ENCODE measurements at places on chromosomes 1 and 21.
A peak's percentile ranks its signal among the peaks of the same experiment; 100 is the strongest.

GRCh38 chr1:225691377-225691776 is 38.5 kb upstream of the ENAH start:
- DNase-seq: peak; percentile 55

DNA sequence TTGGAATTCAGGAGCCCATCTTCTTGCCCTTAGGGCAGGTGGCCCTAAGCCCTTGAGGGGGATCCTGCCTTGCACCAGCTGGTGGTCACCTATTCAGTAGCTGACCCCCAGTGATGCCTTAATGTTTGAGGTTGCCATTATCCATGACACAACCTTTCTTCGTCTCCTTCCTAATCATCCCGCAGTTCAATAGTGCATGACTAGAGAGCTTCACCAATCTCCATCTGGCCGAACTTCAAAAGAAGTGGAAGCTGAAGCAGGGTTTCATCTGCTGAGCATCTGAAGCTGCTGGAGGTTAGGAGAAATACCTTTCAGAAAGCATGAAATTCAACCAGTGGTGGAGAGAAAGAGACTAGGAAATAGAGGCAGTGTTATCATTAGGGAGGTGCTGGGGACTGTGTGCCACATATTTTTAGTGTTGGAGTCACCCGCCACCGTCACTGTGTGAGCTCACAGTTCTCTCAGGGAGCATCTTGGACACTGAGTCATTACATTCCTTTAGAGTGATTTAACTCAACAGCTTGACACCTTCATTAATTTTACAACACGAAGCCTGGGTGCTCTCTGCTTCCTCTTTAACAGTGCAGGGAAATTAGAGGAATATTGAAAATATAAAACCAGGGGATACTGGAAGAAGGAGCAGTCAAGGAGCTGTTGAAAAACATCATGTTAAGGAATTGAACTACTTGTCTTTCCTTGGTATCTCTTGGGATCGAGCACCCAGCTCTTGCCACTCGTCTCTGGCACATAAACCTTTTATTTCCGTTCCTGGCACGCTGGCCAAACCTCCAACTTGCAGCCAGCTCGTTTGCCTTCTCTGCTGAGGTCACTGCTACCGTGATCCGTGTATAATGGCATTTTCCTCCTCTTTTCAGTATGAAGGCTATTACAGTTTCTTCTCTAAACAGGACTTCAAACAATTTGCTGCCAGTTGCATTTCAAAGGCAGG is 53.6 kb downstream of the PEX14 start:
- DNase-seq: peak; percentile 21

GRCh38 chr1:169745015-169745861 is 11.4 kb upstream of the SELE start:
- DNase-seq: no peak

GRCh38 chr1:84689514-84690396 is 506 bp downstream of the SSX2IP start:
- DNase-seq: no peak

DNA sequence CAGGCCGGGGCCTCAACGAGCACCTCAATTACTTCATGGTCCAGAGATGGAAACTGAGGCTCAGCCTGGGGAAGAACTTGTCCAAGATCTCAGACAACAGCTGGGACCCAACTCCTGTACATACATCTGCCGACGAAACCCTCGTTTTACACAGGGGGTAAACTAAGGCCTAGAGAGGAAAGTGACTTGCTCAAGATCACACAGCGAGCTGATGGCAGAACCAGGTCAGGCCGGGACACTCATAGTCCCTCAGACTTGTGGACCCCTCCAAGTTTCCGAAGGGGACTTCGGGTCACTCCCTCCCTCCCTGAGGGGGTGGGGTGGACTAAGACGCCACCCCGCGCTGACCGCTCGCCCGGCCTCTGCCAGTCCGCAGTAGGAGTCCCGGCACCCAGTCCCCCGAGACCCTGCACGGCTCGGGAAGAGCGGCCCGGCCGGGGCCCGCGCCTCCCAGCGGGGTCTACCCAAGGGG is 430 bp downstream of the WASF2 start:
- no peak for DNase-seq

- DNase-seq: no peak
These were observed 6.5 kb upstream of the RALGPS2 start for GRCh38 chr1:178718520-178718919.

GRCh38 chr1:168980656-168981055 is 125.8 kb upstream of the ATP1B1 start:
- no peak for DNase-seq

DNA sequence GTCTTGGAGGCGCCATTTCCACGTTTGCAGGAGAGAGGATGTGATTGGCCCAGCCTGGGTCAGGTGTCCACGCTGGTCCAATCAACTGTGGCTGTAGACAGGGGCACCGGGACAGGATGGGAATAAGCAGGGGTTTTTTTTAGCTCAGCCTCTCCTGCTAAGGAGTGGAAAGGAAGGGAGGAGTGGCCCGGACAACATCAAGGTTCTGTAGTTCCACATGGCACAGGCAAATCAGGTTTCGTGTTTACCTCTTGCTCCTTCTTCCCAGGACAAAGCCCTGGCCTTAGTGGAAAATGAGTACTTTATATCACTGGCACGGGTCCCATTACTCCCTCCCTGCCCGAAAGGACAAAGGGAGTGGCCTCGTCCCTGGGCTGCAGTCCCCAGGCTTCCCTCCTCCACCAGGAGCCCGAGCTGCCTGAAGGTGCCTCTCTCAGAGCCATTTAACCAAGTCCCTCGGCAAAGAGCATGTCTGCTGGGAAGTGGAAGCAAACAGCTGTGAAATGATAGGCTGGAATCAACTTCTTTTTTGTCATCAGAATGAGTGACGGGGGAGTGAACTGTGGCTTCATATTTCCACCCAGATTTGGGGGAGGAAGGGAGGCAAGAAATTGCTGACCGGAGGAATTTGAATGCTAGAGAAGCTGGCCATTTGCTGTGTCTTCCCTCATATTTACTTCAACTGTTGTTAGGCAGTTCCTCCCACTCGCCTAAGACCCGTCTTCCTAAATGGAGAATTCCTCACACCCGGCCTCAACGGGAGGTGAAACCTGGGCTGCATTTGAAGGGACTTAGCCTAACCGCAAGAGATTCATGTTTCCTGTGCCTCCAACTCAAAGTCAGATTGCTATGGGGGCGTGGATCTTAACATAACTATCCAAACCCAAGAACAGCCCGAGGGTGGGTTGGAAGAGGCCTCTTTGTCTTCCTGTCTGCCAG is 84.9 kb upstream of the SLC44A3 start:
- DNase-seq: no peak

GRCh38 chr1:1092894-1093609 is 18.9 kb upstream of the RNF223 start:
- DNase-seq: no peak

DNA sequence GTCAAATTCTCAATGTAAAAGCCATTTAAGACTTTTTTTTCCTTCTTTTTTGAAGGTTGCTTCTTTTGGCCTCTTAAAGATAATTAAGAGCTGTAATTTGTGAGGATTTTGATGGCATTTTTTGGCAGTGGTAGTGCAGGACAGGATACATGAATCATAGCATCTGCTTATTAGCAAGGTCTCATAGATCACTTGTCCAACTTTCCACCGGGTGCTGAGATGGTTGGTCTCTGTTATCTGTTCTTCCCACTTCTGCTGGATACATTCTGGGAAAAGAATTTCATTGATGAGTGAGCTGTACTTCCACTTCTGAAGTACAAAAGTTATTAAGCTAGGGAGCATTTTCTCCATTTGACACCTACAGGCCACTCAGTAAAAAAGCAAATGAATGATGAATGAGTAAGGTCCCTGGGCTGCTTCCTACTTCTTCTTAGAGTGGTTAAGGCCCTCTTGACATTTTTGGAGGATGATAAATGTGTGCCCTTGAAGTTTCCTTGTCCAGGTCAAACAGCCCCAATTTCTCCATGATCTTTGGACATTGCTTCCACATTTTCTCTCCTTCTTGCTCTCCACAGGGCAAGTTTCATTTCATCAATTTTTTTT is 100.6 kb downstream of the ROR1 start:
- no peak for DNase-seq

DNA sequence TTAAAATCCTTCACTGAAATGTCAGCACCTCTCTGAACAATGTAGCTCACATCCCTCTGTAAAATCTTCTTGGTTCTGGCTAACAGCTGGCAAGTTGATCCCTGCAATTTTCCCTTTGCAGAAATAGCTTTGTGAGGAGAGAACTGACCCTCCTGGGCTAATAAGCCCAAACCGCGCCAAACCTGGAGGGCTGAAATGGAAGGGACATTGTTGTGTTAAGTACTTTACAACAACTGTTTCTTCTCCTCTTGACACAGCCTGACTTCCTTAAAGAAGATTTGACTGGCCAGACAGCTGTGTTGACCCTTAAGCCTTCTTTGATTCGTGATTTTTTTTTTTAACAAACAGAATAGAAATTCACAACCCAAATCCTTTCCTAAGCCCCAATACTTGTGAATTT is 5.7 kb downstream of the LMX1A start:
- DNase-seq: no peak

Measured in T47D (cell line).